Nephron progenitor cell (in vitro differentiated cells): ENCODE measurements at places on chromosomes 4 and X.
A peak's percentile ranks its signal among the peaks of the same experiment; 100 is the strongest.

- H3K4me3 ChIP-seq, result peak overlapping the region; percentile 37
- H3K4me1 ChIP-seq, result peaks cover 19% of the 10 kb centered on the region
- no peaks in the 10 kb centered on the region for H3K27me3 ChIP-seq
- H3K36me3 ChIP-seq, result peaks cover 85% of the 10 kb centered on the region
Measured at GRCh38 chr4:139682309-139682708, 16.7 kb downstream of the MGST2 start.

DNA sequence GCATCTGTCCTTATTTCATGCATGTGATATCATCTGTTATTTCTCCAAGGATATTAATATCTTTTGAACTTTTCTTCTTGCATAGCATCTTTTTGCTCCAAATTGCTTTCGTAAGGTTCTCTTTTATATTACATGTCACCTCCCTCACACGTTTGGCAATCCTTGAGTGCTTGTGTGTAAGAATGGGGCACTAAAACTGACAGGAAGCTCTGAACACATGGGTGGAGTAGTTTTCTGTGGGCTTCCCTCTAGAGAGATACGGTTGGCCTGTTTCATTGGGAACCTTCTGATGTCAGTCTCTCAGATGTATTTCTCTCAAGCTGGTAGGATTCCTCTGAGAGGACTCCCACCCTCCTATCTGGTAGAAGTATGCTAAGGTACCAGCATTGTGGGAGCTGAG is 223.0 kb downstream of the MID1 start:
- H3K36me3 ChIP-seq, result no peaks in the 10 kb centered on the region
- no peak overlapping the region for H3K4me3 ChIP-seq
- no peaks in the 10 kb centered on the region for H3K27me3 ChIP-seq
- peaks cover 26% of the 10 kb centered on the region for H3K4me1 ChIP-seq

GRCh38 chrX:34656467-34656841 is 631 bp downstream of the TMEM47 start:
- no peaks in the 10 kb centered on the region for H3K36me3 ChIP-seq
- H3K27me3 ChIP-seq, result peaks cover 14% of the 10 kb centered on the region
- H3K4me3 ChIP-seq, result peak overlapping the region; percentile 95
- peaks cover 39% of the 10 kb centered on the region for H3K4me1 ChIP-seq
- no peak for DNase-seq

DNA sequence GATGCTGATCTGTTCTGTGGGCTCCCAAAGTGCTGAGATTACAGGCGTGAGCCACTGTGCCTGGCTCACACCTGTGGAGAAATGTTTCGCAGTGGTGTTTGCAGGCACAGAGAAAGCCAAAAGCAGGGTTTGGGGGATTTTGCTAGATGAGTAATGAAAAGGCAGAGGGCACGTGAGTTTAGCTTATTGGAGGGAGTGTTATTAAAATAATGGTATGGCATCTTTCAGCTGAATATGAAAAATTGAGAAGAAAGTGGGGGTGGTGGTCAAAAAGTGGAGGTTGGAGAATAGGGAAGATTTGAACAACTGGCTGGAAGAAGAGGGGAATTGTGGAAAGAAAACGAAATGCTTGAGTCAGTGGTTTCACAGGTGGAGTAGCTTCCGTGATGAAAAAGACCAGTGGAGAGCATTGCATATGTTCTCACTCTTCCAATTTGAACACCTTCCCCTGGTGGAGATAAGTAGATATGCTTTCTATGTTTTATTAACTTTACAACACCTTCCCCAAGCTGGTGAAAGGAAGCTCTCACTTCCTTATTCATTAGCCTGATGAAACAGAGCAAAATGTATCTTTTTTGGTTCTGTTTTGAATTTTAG is 1.1 kb upstream of the CHST7 start:
- no peak for DNase-seq
- peaks cover 8% of the 10 kb centered on the region for H3K27me3 ChIP-seq
- H3K27ac ChIP-seq, result no peak overlapping the region
- no peaks in the 10 kb centered on the region for H3K36me3 ChIP-seq

GRCh38 chrX:130098210-130098552 is 12.1 kb downstream of the ELF4 start:
- H3K36me3 ChIP-seq, result no peaks in the 10 kb centered on the region
- H3K27ac ChIP-seq, result peak overlapping the region; percentile 24
- H3K27me3 ChIP-seq, result peaks cover 7% of the 10 kb centered on the region
- no peak overlapping the region for H3K4me3 ChIP-seq
- DNase-seq, result no peak
- peaks cover 9% of the 10 kb centered on the region for H3K4me1 ChIP-seq

GRCh38 chr4:156654410-156654809 is 317.2 kb downstream of the PDGFC start:
- H3K4me3 ChIP-seq, result no peak overlapping the region
- peaks cover 8% of the 10 kb centered on the region for H3K36me3 ChIP-seq
- peak overlapping the region; percentile 48 for H3K27ac ChIP-seq
- DNase-seq, result no peak
- no peaks in the 10 kb centered on the region for H3K4me1 ChIP-seq

DNA sequence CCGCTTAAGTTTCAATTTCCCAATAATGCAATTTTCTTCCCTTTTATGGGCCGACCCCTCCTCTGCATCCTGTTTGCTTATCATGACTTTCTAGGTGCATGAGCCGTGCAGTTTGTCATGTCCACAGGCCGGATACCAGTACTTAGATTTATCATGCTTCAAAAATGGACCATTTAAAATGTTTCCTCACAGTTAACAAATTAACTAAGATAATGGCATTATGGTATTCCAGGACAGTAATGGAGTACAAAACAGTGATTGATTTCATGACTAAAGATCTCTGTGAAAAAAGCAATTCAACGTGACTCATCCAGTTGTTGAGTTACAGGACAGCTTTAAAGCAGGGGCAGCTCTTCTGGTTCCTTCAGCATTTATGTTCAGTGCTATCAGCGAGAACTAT is 23.0 kb downstream of the SNX25 start:
- H3K36me3 ChIP-seq, result no peaks in the 10 kb centered on the region
- H3K4me1 ChIP-seq, result peaks cover 24% of the 10 kb centered on the region
- H3K27ac ChIP-seq, result no peak overlapping the region

GRCh38 chrX:46953597-46953996 is 41.4 kb downstream of the JADE3 start:
- peak overlapping the region; percentile 46 for H3K4me3 ChIP-seq
- no peaks in the 10 kb centered on the region for H3K27me3 ChIP-seq
- H3K36me3 ChIP-seq, result no peaks in the 10 kb centered on the region
- H3K4me1 ChIP-seq, result peaks cover 31% of the 10 kb centered on the region

GRCh38 chr4:179582164-179582905 is 2140.1 kb upstream of the AGA start:
- DNase-seq, result no peak
- no peaks in the 10 kb centered on the region for H3K4me1 ChIP-seq
- no peak overlapping the region for H3K4me3 ChIP-seq
- H3K27ac ChIP-seq, result no peak overlapping the region
- peaks cover 3% of the 10 kb centered on the region for H3K27me3 ChIP-seq
